ENCODE measurements at places on chromosomes 6 and 20.

GRCh38 chr20:62063315-62063980 is 2.2 kb downstream of the TAF4 start:
- DNase-seq, result no peak

DNA sequence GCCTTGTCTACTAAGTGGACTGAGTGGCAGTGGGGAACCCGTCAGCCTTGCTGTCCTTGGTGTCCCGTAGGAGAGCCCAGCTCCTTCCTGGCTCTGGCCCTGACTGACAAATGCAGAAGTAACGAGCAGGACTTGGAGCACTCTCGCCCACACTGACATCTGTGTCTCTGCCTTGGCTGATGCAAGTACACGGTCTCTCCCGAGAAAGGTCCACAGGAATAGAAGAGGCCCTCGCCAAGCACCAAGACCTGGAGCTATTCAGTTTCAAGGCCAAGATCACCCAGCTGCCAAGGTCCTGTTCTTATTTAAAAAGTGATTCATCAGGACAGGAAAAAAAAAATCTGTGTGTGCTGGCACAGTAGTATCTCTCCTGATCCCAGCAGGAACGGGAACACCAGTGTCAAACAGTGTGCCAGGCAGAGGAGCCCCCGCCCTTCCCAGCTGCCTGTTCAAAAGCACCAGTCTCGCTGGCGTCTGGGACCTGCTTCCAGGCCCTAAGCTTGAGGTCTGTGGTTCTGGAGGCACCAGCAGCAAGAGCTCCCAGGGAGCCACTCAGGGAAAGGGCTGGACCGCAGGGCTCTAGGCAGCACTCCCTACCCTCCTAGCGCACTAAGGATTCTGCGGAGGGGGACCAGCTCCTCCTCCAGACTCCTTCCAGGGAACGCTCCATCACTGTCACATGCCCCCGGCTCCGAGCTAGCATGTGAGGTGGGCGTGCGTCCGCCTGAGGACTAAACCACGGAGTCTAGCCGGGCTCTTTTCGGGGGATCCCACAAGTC is 376.9 kb downstream of the RNGTT start:
- peak; percentile 75 for DNase-seq

DNA sequence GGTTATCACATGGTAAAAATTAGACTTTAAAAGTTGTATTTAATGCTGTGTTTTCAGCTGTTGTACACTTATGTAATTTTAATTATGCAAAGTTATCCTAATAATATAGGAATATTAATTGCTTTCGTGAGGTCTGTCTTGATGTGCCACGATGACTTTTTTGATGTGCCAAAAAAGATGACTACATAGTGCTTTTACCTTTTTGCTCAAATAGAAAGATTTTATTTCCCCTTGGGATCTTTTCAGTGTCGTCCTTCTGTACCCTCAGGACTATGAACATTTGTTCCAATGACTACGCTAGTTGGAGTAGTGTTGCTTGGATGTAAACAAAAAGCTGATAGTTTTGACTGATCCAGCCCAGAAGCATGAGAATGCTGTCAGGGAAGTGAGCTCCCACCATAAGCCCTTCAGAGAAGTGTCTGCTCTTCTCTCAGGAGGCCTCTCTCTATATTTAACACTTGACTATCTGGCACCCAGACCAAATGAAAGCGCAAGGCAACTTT is 1.2 kb upstream of the CD164 start:
- no peak for DNase-seq

DNA sequence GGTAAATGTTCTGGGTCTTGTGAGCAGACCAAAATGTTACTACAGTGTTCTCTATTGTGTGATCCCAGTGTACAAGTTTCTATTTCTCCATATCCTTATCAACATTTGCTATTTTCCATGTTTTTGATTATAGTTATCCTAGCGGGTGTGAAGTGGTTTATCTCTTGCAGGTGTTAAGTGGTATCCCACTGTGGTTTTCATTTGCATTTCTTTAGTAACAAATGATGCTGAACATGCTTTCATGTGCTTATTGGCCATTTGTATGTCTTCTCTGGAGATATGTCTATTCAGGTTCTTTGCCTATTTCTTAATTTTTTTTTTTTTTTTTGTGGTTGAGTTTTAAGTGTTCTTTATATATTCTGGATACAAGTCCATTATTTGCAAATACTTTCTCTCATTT is 35.5 kb downstream of the NSFL1C start:
- DNase-seq, result no peak

- DNase-seq, result no peak
Measured at GRCh38 chr20:37892001-37892400, 10.9 kb upstream of the VSTM2L start.

DNA sequence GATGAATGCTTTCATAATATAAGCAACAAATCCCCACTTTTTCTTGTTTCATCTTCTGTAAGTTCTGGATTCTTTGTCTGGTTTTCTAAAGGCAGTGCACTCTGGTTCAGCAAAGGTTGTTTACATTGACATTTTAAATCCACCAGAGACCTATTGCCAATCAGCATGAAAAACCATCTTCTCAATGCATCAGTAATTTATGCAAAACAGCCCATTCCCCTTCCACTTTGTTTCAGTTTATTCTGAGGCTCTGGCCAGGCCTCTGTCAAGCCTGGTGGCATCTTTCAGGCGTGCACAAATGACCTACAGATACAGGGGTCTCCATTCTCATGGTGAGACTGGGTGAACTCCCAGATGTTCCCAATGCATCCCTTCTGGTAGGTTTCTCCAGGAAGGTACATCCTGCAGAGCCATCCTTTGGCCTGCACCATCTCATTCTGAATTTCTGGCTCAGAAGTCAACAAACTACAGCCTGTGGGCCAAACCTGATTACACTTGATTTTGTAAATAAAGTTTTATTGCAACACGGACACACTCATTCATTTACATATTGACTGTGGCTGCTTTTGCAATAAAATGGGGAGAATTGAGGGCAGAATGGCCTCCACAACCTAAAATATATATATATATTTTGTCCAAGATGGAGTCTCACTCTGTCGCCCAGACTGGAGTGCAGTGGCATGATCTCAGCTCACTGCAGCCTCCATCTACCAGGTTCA is 405.4 kb downstream of the PREX1 start:
- DNase-seq, result no peak

GRCh38 chr6:111750753-111751673 is 122.2 kb downstream of the FYN start:
- no peak for DNase-seq

- DNase-seq, result no peak
Measured at GRCh38 chr6:105873211-105873704, 212.9 kb upstream of the PRDM1 start.

GRCh38 chr6:139784222-139784769 is 409.8 kb upstream of the CITED2 start:
- no peak for DNase-seq

DNA sequence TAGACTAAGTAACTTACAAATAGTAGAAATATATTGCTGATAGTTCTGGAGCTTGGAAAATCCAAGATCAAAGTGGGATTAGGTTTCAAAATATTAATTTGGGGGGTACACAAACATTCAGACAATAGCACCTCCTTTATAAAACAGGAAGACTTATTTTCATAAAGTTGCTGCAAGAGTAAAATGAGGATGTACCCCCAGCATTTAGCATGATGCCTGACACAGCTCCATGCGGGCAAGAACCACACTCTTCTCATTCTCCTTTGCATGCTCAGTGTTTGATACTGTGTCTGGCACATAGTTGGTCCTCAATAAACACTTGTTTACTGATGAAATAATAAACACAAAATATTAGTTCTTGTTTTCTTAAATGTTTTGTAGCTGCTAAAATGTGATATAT is 332.9 kb downstream of the TFAP2A start:
- DNase-seq, result no peak

GRCh38 chr6:103820148-103820547 is 1039.6 kb downstream of the HACE1 start:
- no peak for DNase-seq

DNA sequence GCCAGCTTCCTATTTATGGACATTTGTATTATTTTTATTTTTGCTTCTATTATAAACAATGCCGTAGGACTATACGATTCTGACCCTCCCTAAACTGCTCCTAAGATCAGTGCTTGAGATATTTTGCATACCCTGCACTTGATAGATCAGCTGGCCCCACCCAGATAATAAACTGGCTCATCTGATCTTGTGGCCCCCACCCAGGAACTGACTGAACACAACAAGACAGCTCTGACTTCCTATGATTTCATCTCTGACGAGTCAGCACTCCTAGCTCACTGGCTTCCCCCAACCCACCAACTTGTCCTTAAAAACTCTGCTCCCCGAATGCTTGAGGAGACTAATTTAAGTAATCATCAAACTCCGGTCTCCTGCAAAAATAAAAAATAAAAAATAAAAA is 34.9 kb upstream of the TFAP2A start:
- DNase-seq, result no peak

DNA sequence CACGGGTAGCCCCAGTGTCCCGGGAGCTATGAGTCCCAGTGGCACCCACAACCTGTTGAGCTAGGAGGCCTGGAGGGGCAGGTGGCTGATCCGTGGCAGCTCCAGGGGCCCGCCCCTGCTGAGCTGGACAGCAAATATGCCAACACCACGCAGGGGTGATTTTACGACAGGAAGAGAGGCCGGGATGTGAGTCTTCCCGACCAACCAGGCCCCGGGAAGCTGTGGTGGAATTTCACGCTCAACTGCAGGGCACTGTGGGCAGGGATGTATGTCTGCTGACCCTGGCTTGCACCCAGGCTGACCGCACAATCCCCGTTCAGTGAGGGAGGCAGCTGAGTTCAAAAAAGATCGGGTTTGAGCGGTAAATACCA is 183.9 kb downstream of the ERMARD start:
- no peak for DNase-seq

DNA sequence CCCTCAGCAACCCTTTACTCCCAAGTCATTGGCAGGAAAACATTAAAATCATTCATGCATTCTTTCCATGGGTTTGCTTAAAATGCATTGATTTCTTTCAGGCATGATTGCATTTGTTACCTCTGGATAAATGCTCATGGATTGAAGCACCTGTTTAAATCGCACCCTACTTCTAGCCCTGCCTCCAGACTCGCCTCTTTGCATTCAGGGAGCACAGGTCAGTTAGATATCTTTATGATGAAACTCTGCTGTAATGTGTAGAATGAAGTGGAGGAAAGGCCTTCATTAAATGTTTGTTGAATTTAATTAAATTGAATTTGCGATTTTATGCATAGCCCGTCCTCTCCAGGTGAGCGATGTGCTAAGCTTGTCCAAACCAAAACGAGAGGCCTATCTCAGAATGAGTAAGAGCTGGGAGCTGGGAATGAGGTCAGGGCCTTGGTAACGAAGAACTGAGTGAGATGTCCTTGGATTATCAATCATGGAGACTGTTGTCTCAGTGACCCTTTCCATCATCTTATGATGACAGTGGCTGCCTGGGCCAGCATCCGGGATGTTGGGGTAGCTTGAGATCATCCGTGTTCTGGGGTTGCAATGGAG is 210.1 kb downstream of the SYNDIG1 start:
- peak; percentile 47 for DNase-seq

GRCh38 chr6:84766118-84766798 is 1.9 kb upstream of the TBX18 start:
- peak; percentile 25 for DNase-seq

- DNase-seq, result peak; percentile 72
Measured at GRCh38 chr20:33732166-33732970, 572 bp downstream of the ZNF341 start.

DNA sequence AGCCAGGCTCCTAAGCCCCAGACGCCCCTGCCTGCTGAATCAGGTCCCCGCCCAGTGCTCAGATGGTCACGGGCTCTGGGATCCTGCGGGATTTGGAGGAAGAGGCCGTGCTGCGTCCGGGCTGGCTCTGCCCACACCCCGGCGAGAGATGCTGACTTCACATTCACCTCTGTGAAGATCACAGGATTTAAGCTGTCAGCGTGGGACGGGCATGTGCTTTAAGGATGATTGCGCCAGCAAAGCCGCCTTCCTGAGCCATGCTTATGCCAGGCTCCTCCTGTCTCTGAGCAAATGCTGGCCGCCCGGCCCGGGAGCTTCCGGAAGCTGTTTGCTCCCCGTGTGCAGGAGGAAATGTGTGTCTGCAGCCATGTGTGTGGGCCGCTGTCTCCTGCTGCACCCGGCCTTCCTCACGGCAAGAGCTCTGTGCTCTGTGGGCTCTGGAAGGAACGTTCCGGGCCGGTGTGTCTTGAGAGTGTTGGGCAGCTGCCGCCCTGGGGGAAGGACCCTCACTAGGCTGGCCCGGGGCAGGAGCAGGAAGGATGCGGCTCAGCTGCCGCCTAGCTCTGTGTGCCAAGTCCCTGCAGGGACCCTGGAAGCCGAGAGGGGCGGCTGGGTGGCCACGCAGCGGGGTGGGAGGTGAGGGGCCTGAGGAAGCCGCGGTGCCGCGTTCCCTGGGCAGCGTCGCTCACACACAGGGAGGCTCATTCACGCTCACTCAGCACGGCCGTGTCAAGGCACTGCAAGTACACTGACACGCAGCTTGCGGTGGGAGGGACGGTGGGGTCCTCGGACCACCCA is 19.0 kb upstream of the BHLHE23 start:
- peak; percentile 57 for DNase-seq

GRCh38 chr6:133184798-133185372 is 56.3 kb upstream of the EYA4 start:
- no peak for DNase-seq

- DNase-seq, result no peak
Measured at GRCh38 chr6:47484616-47485015, 7.0 kb downstream of the CD2AP start.

- DNase-seq, result no peak
Measured at GRCh38 chr20:32386091-32386490, 28.0 kb downstream of the ASXL1 start.

DNA sequence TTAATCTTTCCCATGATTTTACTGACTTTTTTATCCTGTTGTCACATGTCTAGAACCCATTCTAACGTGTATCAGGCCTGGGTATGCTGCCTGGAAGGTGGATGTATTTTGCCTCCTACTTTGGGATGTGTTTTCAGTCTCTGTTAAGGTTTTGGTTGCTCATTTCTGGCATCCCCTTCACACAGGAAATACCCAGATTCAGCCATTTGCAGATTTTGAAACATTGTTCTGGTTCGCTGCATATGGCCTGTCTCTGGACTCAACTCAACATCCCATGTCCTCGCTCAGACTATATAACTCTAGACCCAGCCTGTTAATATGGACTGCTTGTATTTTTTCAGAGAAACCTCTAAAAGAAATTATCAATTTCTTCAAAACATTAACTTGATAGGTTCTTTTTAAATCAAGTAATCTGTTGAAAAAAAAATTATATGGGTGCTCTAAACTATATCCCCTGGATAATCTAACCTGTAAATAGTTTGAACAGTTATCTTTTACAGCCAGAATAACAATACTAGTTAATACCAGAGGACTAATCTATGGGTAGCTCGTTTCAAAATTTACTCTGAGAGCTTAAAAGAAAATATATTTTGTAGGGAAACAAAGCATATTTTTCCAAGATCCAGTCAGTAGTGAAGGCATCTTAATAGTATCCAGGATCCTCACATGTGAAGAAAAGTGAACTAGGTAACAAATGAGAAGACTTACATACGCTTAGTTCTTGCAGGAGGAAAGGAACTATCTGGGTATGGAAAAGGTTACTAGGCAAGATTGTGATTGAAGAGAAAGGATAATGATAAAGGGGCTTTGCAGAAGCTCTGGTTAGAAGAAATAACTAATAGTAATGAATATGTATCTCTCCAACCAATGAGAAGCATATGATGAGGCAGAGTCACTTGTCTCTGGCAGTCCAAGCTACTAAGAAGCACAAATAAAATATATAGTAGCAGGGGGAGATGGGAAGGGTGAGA is 23.4 kb upstream of the HLA-DQB1 start:
- no peak for DNase-seq

Data from tibial artery (tissue), 4 donors.